ENCODE measurements at places on chromosomes 2 and 18.

DNA sequence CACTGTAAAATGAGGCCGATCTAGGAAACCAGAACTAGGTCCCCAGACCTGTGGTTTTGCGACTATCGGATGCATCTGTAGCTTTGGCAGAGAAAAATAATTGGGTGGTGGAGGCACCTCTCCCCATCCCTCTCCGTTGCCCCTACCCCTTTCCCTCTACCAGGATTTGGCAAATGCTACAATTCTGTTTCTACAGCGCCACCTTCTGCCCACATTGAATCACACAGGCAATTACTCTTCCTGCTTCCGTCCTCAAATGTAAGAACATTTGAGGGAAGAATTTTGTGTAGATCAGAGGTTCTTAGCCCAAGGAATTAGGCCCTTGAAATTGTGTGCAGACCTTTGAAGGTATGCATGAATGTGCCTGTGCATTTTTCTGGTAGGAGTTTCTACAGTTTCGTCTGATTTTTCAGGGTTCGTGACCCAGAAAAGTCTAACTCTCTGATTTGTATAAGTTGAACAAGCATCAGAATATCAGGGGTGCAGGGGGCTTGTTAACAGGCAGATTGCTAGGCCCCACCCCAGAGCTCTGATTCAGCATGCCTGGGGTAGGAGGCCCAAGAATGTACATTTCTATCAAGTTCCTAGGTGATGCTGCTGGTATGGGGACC, 11.2 kb downstream of the ATP6V1B1 start:
- DNase-seq: no peak

DNA sequence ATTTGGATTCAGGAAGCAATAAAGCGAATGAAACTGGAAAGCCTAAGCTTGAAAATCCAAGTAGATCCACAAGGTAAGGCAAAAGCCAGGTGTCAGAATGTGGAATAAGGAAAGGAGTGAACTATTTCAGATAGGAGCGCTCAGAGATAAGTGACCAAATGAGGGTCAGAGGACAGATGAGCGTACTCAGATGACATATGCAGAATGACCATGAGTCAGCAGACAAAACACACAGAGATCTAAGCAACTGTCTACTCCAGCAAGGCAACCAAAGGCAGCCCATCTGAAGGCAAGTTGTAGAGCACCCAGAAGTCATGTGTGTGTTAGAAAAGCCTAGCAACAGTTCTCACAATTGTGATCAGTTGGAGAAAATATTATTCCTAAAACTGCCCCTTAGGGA, 548.4 kb upstream of the FSHR start:
- DNase-seq: no peak

- DNase-seq: no peak
These were observed 10.7 kb downstream of the ACP1 start for GRCh38 chr2:275466-275865.

GRCh38 chr2:112059671-112060070, 4.6 kb downstream of the TMEM87B start:
- DNase-seq: no peak

GRCh38 chr2:67993329-67993728, 69.5 kb downstream of the C1D start:
- no peak for DNase-seq

DNA sequence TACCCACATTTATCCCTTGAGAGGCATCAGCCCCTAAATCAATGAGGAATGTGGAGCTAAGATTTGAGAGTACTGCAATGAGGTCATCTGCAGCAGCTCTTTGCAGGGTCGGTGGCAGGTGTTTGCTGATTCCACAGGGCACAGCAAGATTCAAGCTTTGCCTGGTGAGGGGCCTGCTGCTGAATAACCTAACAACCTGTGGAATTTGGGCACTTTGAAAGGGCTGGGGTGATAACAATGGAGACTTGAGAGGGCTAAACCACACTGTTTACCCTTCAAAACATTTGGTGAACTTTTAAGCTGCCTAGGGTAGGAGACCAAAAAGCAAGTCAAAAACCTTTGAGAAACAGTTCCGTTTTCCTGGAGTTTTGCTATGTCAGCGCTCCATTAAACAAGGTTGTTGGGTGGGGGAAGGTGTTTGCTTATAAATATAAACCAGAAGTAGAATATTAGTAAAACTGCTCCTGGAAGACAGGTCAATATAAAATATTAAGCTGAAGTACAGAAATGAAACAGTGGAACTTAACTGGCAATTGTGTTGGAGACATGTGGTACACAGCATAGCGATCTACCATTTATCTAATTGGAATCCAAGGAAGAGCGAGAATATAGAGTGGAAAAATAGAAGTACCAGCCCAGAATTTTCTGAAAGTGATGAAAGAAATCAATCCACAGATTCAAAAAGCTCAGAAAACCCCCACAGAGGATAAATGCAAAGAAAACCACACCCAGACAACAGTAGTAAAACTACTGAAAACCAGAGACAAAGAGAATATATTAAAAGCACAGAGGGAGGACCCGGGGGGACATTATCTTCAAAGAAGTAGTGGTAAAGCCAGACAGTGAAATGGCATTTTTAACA, 15.7 kb downstream of the COPS8 start:
- DNase-seq: no peak

DNA sequence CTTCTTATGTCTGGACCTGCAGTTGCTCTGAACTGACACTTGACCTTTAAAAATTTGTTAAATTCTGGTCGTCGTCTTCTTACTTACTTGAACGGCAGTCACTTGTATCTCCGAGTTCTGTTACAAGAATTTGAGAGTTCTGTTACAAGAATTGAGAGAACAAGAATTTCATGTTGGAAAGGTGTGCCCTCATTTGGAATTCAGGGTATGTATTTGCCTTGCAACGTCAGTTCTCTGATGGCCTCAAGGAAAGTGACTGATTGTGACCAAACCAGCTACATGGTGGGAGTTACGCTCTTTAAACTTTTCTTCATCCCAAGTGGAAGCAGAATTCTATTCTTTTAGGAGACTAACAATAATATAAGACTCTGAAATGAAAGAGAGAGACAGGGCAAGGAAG, 320.0 kb upstream of the TRIB2 start:
- no peak for DNase-seq

GRCh38 chr2:121076885-121077549, 208.0 kb downstream of the TFCP2L1 start:
- DNase-seq: peak; percentile 35

DNA sequence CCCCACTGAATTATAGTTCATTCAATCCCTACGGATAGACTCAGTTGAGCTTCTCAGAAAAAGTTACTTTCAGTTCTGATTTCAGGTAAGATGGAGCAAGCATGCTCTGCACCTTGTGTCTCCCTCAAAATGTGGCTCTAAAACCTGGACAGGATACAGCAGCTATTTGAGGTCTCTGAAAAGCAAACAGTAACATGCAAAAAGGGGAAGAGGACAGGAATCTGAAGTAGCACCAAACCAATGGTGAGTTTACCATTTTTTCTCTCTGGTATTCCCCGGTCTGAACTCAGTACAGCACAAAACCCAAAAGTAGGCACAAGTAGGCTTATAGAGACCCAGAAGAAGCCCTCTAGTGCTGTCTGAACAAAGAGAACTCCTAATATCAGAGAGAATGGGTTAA, 34.1 kb downstream of the LANCL1 start:
- no peak for DNase-seq

DNA sequence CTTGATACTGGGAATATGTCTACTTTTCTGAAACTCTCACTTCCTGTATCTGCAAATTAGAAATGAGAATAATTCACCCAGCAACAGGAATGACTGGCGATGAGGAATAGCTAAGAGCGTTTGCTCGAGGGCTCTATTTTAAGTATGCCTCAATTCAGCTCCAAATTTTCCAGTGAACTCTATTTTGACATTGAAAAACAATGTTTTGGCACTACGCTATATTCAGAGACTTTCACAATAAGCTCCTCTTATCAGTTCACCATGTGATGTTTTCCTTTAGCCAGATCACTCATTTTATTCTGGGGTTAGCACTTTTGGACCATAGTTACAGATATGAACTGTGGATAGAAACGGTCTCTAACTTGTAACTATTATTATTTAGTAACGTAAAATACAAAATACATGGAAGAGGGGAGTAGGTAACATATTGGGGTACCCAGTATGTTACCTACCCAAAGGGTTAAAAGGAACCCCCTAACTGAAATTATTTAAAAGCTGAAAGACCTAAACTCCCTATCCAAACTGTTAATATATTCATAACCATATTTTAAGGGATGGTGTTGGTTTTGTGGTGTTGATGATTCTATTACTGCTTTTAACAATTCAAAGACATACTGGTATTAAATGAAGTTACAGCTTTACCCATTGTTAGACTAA, 28.1 kb downstream of the SLC40A1 start:
- no peak for DNase-seq

DNA sequence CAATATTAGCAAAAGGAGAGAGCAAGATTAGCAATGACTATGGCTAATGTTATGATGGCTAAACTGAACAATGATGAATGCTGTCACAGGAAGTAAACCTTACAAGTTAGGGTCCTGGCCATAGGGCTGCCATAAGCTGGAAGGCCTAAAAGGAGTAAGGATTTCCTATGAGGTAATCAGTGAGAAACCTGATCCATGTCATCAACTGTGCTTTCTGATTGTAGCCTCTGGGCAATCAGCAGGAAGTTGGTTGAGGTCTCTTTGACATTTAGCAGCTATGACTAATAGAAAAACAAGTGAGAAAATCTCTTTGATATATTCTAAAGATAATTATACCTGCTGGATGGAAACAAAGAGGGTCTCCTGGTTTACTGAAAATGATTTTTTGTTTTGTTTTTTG, 193.0 kb downstream of the RAB3GAP1 start:
- DNase-seq: no peak

DNA sequence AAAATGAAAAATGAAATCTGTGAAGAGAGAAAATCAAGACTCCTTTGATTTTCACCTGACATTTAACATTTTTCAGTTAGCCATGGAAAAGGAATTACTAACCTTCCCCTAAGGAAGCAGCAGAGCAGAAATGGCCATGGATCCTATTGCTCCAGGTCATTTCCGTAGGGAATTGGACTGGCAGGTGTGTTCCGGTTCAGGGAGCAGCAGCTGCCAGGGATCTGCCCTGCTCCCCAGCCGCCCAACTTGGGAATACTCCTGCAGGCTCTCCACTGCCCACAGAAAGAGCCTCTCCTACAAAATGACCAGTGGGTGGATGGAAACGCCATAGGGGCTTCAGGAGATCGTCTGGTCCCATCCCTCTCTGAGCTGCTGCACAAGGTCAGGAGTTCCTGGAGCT, 86.0 kb upstream of the MAPK4 start:
- no peak for DNase-seq

- no peak for DNase-seq
These were observed 238.4 kb upstream of the ETAA1 start for GRCh38 chr2:67158718-67159117.

DNA sequence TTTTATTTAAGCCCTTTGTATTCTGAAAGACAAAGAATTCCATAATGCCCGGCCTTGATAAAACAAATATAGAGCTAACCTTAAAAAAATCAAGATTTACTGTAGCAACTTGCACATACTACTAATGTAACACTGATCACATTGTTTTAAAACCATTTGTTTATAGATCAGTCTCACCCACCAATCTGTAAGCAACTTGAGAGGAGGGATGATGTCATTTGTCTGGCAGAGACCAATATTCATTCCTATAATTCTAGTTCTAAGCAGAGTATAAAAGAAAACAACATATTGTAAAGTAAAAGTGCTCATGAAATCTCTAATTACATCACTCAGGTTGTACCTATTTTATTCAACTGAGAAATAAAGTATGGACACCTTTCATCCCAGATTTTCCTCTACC, 380.6 kb downstream of the TGIF1 start:
- DNase-seq: no peak

GRCh38 chr18:11902522-11903292, 5.4 kb downstream of the MPPE1 start:
- no peak for DNase-seq

DNA sequence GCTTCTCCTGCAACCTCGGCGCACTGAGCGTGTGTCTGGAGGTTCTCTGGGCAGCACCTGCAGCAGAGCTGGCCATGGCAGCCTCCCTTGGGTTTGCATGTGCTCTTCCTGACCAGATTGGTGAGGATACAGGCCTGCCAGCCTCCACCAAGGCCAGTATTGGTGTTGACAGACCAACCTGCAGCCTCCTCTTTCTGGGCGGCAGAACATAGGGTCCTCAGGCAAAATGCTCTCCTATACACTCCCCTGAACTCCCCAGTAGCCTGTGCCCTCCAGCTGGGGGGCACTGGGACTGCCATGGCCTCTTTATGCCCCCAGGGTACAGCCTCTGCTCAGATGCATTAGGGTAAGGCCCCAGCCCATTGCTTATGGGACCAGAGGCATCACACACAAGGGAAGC, 131.9 kb upstream of the SPRED2 start:
- no peak for DNase-seq

- no peak for DNase-seq
These were observed 68.6 kb downstream of the BARD1 start for GRCh38 chr2:214740867-214741395.

DNA sequence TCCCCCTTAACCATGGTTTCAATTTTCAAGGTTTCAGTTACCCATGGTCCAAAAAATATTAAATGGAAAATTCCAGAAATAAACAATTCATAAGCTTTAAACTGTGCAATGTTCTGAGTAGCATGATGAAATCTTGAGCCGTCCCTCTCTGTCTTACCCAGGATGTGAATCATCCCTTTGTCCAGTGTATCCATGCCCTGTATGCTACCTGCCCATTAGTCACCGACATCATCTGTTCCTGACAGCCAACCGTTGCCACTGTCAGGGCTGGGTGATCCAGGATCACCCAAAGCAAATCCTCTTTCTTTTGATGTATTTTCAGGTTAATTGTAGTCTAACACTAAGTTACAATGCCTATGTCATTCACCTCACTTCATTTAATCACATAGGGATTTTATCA, 15.7 kb upstream of the OLA1 start:
- DNase-seq: no peak

DNA sequence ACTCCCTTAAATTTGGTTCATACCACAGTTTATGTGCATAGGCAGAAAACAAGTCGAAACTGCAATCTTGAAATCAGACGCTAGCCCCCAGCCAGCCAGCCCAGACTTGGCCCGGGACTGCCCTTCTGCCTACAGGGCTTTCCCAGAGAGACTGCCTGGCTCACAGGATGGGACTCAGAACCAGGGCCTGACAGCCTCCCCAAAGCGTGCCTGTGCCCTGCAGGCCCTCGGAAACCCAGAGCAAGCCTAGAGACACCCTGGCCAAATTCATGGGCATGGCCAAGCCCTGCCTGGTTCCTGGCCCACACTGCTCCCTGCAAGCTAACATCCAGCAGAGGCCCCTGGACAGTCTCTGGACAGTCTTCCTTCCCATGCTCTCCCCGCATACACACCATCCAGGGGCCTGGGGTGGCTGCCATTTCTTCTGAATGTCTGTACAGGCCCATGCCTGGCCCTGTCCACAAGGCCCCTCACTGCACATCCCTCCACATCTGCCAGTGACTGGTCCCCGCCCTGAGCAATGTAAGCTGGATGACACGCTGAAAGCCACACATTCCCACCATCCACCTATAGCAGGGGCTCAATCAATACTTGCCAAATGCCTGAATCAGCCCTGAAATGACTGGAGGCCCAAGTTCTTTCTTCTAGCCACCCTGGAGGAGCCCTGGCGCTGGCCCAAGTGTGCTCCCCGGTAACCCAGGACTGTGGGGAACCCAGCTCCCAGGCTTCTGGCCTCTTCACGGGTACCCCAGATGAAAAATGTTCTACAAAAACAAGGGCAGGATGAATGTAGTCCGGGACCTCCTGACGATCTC, 73.1 kb downstream of the HDAC4 start:
- no peak for DNase-seq

- no peak for DNase-seq
These were observed 295.1 kb downstream of the ASXL3 start for GRCh38 chr18:33873112-33873511.

GRCh38 chr2:67649331-67650261, 252.5 kb downstream of the ETAA1 start:
- no peak for DNase-seq

All from stimulated activated CD4-positive, alpha-beta T cell treated with anti-CD3 and anti-CD28 coated beads, Interleukin-2, amount 100 ng/mL, for 4 hours (primary cell).